ENCODE measurements at places on chromosomes 4 and X. TPM values are rescaled to one million over a fixed set of nuclear protein-coding genes. Genes with fewer than 3 reads are reported as not detected.

HNRNPH2 gene
- 62.1 TPM for total RNA-seq

DNA sequence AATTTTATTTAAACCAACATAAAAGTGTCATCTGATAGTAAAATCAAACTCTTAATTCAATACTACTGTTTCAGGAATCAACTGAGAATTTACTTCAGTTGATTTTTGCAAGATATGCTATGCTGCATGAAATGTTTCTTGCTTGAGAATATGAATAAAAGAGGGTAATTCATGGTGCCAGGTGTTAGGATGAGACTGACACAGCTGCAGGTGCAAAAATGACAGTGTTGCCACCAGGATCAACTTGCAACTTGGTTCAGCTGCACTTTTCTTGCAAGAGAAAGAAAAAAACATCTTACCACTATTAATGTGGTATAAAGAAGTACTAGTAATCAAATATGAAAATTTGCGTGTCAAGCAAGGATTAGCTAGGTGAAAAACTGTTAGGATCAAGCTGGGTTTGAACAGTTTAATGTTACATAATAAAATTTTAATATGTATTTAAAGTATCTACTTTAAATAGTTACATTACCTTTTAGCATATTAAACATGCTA is 49.7 kb downstream of the CHIC2 start:
- no peak for DNase-seq

GRCh38 chr4:46370531-46370930 is 19.4 kb downstream of the GABRA2 start:
- DNase-seq = no peak

SLIT2 gene
- 11.6 TPM for total RNA-seq

Measured in mesenteric fat pad (tissue), 1 donor.